NCI-H187 treated with DMSO at 0.1 percent for 48 hours (cell line): ENCODE measurements at places on chromosomes 11 and 22.

DNA sequence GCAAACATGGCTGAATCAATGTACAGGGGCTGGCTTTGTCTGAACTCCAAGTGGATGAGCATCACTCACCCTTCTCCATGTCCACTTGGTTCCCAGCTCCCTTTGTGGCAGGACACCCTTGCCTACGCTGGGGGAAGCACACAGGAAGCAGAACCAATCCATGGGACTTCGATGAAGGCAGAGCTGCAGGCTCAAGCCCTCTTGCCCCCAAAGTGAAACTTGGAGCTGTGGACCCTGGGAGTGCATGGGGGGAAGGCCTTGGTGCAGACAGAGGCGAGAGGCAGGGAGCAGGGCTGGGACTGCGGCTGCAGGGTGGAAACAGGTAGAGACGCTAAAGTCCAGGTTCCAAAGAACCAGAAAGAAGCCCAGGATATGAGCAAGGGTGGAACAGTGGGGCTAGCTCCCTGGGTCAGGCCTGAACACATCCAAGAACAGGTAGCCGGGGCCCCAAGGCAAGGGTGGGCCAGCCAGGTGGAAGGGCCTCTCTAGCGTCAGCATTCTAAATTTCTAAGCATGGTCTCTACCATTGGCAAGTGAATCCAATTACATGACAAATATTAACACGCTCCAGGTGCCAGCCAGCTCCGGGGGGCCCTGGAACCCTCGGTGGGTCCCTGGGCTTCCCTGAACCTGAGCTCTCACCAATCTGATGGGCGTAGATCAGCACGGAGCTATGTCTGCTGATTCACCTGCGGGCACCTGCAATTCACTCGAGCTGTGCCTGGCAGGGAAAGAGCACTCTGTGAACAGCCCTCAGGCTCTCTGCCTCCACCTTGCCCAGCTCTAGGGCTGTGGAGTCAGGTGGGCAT lies 532.8 kb downstream of the BRD1 start:
- DNase-seq = no peak

GRCh38 chr11:118910309-118911112 lies 15.2 kb downstream of the BCL9L start:
- DNase-seq = no peak

- DNase-seq = no peak
Measured at GRCh38 chr22:25598609-25599008, 34.1 kb downstream of the GRK3 start.

DNA sequence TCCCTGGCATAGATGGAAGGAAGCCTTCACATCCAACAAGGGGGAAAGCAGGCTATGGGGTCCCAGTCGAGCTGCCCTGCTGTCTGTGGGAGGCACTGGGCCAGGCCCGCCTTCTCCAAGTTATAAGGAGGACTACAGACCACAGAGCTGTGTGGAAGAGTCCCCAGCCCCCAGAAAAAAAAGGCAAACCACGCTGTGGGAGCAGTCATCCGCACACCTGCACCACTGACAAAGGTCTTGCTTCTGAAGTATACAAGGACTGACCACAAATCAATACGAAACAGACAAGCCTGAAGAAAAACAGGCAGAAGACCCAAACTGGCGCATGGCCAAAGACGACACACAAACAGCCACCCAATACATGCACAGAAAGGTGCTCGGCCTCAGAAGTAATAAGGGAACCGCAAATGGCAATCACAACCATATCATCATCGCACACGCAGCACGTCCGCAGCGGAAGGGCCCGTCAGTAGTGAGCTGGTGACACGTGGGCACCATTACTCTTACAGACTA lies 384.1 kb downstream of the CTTN start:
- DNase-seq = peak; percentile 77

DNA sequence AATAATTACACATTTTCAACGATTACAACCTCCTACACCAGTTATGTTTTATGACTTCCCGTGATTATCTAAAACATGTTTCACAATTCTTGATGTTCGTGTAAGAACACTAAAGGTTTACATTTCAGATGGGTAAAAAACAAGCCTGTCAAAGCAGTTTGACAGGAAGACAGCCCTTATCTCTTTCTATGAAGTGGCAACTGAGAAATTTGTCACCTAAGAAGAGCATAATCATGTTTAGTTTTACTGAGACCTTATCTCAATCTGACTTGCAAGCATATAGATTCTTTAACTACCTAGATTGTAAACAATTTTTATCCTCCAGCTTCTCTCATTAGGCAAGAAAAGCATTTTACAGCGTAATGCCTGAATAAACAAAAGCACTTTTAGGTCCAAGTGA lies 218.4 kb upstream of the ZBED5 start:
- no peak for DNase-seq

- no peak for DNase-seq
Measured at GRCh38 chr22:45631140-45631840, 40.3 kb upstream of the ATXN10 start.

DNA sequence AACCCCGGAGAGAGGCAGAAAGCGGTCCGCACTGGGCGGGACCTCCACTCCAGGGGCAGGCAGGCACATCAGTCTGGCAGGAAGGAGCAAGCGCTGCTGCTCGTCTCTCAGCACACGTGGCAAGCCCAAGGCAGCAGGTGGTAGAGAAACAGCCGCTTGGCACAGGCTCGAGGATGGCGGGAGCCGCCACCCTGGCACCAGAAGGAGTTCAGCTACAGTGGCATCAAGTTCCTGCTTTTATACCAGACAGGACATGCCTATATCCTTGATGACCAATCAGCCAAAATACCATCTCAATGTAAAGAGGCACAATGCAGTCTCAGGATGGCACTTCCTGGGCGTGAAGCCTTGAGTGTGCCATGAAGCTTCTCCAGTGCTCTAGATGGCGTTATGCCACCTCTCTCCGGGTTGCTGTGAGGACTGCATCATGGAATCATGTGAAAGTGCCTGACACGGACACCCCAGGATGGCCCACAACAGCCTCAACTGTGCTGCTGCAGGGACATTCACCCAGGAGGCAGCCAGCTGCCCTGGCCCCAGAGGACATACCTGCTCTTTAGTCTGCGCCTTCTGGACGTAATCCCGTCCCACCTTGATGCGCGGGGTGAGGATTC lies 64.8 kb downstream of the APOL1 start:
- no peak for DNase-seq

- no peak for DNase-seq
Measured at GRCh38 chr22:46551996-46552395, 14.6 kb upstream of the CELSR1 start.

- DNase-seq = no peak
Measured at GRCh38 chr11:73258104-73259035, 13.8 kb upstream of the P2RY6 start.

- peak; percentile 44 for DNase-seq
Measured at GRCh38 chr11:109153836-109154235, 268.2 kb upstream of the C11orf87 start.

- DNase-seq = no peak
Measured at GRCh38 chr11:61146416-61146815, 14.8 kb downstream of the VPS37C start.

- no peak for DNase-seq
Measured at GRCh38 chr11:64499261-64500004, 91.6 kb upstream of the SLC22A12 start.

- DNase-seq = no peak
Measured at GRCh38 chr22:39528080-39528661, 4.4 kb downstream of the RPS19BP1 start.

GRCh38 chr11:130156108-130157022 lies 3.2 kb upstream of the ST14 start:
- DNase-seq = no peak

GRCh38 chr22:48855593-48856307 lies 971.9 kb downstream of the BRD1 start:
- DNase-seq = no peak

GRCh38 chr22:48872271-48873190 lies 955.1 kb downstream of the BRD1 start:
- DNase-seq = no peak

GRCh38 chr11:107740271-107740670 lies 28.4 kb upstream of the SLN start:
- DNase-seq = no peak

DNA sequence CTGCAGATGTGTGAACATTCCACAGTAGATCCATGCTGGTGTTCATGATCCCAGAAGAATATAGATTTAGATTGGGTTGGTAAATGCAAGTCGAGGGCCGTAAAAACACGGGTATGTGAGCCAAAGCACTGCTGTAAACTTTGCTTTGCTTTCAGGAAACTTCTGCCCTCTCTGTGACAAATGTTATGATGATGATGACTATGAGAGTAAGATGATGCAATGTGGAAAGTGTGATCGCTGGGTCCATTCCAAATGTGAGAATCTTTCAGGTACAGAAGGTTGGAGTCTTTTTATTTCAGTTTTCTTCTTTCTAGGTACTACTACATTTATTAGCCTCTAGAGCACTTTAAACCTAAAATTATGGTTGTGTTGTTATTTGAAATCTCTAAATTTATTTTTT lies 36.2 kb upstream of the TTC36 start:
- no peak for DNase-seq

GRCh38 chr22:48841881-48842582 lies 985.6 kb downstream of the BRD1 start:
- DNase-seq = no peak

DNA sequence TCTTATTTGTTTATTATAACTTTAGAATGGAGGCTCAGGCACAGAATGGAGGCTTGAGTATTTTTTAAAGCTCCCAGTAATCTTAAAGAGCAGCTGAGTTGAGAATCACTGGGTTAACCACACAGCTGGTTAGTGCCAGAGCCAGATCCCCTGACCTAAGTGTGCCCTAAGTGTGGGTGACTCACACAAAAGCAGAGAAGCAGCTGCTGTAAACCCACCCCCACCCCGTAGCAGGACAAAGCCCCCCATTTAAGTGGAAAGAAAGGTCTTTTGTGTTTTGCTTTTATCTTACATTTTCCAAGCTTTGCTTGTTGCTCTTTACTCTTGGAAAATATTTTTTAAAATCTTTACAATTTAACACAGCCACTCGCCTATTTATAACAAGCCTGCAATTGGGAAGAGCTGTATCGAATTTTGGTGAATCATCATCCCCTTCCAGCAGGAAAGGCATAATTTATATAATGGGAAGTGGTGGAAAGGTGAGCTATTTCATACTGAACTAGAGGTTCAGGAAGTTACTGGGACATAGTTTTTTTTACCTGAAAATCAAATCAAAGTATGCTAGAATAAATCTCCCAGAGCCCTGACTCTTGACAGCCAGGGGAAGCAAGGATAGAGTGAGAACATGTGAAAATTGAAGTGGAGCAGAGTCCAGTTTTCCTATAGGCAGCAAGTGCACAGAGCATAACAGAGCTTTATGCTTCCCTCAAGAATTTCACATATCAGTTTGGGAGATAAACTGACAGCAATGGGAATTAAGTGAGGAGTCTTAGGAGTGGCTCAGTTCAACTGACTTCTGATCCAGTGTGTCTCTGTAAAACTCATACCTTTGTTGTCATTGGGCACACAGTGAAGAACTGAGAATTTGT lies 405.7 kb downstream of the AASDHPPT start:
- no peak for DNase-seq

GRCh38 chr22:40482886-40483285 lies 112.5 kb downstream of the SGSM3 start:
- no peak for DNase-seq

GRCh38 chr11:118930094-118930712 lies 4.5 kb upstream of the BCL9L start:
- peak; percentile 64 for DNase-seq

GRCh38 chr11:26344647-26345046 lies 12.7 kb downstream of the ANO3 start:
- DNase-seq = no peak

DNA sequence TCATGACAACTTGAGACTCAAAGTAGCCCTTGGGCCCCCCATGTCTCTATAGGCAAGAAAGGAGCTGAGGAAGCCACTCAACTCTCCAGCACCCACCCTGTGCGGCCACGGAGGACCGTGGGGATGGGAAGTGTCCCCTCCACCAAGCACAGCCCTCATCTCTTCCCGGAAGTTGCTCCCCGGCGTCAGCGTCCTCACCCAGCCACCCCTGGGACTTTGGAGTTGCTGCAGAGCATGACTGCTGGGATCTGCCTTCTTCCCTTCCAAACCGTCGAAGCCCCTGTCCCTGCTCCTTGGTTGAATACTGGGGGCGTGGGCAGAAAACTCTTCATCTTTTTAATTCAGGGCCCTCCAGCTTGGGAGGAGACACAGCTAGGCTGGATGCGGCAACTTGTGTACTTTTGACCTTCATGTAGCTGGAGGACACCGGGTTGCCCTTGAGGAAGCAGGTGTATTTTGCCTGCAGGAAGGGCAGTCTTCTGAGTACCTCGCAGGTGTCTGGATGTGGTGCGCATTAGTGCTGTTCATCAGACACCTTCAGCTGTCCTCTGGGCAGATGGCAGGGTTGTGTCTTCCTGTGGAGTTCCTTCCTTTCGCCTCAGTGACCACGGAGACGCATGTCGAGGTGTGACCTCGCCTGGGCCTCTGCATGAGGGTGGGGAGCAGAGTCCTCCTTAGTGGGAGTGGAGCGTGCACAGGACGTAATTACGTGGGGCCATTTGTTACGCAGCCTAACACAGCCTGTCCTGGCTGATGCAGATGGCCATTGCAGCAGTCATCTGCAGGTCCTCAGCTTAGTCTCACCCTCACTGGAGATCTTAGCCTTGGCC lies 12.2 kb upstream of the IFITM3 start:
- DNase-seq = no peak

GRCh38 chr11:57668434-57668782 lies 494 bp downstream of the ZDHHC5 start:
- DNase-seq = no peak

GRCh38 chr11:11977206-11977938 lies 31.1 kb downstream of the DKK3 start:
- no peak for DNase-seq

- DNase-seq = no peak
Measured at GRCh38 chr11:12770966-12771597, 96.9 kb downstream of the TEAD1 start.

DNA sequence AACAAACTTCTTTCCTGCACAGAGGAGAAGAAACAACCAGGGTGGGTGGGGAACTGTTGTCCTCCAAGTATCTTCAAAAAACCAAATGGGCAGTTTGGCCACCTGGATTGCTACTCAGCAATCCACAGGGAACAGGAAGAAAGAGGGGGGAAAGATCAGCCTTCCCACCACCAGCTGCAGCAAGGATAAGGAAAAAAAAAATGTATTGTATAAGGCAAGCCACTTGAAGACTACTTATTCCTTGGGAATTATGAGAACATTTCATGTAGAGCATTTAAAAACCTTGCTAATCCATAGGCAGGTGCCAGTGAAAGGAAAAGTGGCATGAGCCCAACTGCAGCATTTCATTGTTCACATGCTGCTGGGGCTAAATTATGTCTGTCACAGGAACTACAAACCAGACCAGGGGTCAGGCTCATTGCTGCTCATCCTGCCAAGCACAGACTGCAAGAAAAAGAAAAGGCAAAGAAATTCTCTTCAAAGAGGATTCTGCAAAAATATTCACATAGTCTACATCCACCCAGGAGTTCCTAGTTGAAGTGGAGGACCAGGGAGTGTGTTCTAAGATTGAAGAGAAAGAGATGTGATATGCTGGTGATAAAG lies 2.2 kb downstream of the RAB30 start:
- DNase-seq = no peak
